Activated CD4-positive, CD25-positive, alpha-beta regulatory T cell (primary cell): ENCODE measurements at places on chromosomes 4 and X.

DNA sequence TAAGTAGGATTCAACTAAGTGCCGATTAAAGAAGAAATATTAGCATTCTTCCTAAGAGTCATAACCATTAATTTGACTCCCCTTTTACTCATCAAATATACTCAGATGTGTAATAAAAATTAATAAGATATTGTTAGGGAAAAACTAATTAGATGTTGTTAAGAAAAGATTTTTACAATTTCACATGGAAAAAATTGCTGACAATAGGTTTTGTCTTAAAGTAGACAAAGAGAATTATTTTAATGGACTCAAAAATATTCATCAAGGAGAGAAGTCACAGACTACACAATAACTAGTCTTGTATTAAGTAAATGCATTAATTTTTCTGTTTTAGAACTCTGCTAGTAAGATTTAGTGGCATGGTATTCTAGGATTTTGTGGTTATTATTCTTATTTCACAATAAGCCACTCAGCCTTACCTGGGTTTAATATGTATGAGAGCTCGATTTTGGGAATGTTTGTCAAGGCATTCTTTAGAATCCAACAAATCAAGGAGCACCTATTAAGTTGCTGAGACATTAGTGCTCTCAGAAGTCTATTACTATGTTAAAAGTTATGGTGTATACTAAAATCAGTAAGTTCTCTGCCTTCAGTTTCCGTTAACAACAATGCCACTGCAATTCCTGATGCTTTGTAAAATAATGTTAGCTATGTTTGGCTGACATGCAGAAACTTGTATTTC, 110.2 kb upstream of the UGT8 start:
- no peak for DNase-seq

- DNase-seq, result no peak
Observed at GRCh38 chr4:41644288-41644914, 104.1 kb downstream of the PHOX2B start.

DNA sequence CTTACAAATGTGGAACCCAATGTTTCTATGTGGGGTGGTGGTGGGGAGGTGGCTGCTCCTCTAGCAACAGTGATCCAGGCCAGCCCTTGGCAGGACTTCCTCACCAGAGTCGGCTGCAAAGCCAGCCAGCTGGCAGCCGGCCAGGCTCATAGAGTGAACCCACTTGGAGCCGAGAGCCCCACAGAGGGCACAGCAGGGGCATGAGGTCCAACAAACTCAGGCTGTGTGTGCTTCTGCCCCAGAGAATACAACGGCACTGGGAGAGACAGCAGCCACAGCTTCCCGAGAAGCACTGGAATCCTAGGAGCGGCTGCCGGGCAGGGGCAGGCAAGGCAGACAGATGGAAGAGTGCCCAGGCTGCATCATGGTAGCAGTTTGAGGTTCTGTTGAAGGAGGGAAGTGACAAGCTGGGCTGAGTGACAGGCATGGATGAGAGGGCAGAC, 23.5 kb upstream of the SOWAHD start:
- no peak for DNase-seq

DNA sequence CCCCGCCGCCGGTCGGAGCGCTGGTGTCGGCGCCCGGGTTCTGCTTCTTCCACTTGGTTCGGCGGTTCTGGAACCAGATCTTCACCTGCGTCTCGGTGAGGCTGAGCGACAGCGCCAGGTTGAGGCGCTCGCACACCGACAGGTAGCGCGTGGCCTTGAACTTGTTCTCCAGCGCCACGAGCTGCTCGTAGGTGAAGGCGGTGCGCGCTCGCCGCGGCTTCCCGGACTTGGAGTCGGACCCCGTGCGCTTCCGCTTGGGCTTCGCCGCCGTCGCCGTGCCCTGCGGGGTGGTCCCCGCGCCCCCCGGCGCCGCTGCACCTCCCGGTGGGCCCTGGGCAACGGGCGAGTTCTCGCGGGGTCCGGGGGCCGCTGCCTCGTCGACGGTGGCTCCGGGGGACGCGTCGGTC, 3.1 kb downstream of the NKX1-1 start:
- no peak for DNase-seq

DNA sequence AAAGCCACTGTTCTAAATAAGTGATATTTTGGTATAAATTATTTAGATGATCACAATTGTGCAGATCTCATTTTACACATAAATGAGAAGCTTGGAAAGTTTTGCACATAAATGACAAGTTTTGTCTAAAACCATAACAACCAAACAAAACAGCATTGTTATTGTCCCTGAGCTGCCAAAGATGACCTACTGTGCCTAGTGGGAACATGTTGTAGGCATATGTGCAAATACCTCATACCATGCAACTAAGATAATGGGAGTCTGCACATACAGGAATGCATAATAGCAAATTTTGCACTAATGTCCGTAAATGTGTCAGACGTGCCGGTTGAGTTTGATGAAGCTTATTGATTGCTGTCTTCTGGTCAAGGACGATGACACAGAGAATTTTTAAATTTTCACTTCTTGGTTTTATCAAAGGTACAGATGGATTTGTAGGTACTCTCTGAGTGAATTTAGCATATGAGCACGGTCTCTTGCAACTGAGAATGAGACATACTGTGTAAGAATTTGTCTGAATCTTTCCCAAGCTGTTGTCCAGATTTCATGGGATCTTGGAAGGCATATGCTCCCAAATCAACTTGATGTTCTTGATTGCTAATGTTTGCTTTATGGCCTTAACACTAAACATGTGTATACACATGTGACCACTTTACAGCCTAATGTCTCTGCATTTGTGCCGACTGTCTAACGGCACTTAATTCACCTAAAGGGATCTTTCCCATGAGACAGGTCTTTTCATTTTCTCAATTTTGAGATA, 1133.5 kb downstream of the FAT4 start:
- DNase-seq, result no peak

GRCh38 chr4:19910861-19911525, 340.7 kb upstream of the SLIT2 start:
- no peak for DNase-seq

GRCh38 chr4:183834252-183834651, 70.9 kb upstream of the STOX2 start:
- no peak for DNase-seq

- no peak for DNase-seq
Observed at GRCh38 chr4:110084154-110084553, 114.3 kb downstream of the ELOVL6 start.

DNA sequence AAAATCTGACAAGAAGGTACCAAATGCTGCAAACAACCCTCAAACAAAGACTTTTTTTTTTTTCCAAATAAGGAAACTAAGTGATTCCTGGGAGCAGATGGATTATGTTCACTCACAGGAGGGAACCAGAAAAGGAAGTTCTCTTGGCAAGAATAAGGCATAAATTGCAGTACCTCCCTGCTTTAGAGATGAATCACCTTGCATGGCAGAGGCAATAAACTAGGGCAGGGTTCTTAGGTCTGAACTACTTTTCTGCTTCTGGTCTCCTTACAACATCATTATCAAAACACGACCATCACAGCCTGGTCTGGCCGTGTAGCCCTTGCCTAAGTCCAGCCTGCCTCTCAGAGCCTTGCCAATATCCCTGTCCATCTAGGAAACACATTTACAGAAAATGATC, 6.3 kb downstream of the TMEM31 start:
- DNase-seq, result no peak

- DNase-seq, result no peak
Observed at GRCh38 chrX:35773958-35774564, 24.1 kb upstream of the MAGEB16 start.

GRCh38 chr4:122612540-122612939, 8.3 kb downstream of the IL21 start:
- no peak for DNase-seq

DNA sequence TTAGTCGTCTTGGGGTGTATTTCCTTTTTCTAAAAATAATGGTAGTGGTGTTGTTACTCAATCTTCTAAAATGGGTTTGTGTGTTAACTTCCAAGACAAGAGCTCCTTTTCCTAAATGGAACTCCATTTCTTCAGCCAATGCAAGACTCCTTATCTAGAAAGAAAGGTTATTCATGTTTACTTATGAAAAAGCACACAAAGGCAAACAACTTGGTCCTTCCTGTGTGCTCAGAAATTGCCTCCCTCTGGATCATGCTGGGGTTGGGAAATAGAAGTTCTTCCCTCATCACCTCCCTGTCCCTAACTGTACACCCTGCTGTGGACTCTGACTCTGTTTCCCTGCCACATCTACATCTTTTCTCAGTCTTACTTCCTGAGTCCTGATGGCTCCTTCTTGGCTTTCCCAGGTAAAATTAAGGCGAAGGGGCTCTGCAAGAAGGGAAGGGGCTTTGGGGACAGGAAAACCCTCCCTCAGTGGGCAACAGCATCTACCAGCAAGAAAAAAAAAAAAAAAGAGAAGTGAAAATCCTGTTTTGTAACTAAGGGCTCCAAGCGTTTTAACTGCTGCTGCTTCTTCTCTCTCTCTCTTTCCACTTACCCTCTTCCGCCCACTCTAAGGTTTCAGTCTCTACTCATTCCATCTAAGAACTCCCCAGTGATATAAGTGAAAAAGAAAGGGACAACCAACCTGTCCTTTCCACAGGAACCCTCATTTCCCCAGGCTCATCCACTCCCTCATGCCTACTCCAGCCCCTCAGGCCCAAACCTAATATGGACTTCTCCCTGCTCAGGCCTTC, 19.8 kb upstream of the TASL start:
- no peak for DNase-seq

DNA sequence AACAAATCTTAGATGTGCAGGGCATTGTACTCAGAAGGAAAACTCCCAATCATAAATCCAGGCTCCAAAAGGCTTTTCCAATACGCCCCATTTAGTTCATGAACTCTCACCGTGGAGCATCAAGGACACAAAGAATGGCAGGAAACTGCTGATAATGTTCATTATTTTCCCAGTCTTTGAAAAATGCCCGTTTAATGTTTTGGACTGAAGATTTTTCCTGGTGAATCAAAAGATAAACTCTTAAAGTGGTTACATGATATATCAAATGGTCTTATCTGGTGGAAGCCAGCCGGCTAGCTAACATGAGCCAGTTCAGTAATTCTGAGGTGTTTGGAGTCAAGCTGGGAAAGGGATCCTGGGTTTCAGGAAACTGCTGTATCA, 62.1 kb upstream of the AP1S2 start:
- DNase-seq, result no peak

GRCh38 chr4:14008494-14008893, 381.0 kb upstream of the BOD1L1 start:
- DNase-seq, result no peak

- DNase-seq, result no peak
Observed at GRCh38 chrX:155873188-155873587, 8.0 kb upstream of the VAMP7 start.

- DNase-seq, result peak; percentile 47
Observed at GRCh38 chr4:106315476-106315967, 487 bp downstream of the TBCK start.

DNA sequence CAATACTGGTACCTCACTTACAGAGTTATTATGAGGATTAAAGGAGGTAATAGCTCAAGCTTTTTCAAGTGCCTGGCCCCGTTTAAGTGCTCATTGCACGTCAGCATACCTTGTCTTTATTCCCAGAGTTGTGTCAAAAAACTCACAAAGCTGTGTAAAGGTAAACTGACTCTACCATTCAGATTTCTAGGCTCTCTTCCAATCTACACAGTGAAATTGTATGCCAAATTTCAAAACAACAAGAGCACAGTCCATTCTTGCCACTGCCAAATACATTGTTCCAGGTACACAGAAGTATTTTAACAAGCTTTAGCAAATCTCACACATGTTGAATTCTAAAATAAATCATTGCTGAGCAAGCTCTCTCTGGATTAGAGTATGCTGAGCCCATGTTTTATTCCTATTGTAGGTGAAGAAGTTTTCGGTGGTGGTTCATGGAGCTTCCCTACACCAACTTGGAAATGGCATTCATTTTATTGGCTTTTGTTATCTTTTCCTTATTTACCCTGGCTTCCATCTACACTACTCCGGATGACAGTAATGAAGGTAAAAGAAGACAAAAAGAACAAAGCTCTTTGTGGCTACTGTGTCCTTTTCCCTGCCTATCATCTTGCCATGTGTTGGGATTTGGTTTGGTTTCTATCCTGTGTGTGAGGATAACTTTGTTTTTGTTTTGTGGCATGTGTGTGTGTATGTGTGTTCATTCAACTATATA, 16.2 kb downstream of the SMIM31 start:
- DNase-seq, result no peak

GRCh38 chr4:133565379-133565778, 416.3 kb downstream of the PCDH10 start:
- DNase-seq, result no peak

DNA sequence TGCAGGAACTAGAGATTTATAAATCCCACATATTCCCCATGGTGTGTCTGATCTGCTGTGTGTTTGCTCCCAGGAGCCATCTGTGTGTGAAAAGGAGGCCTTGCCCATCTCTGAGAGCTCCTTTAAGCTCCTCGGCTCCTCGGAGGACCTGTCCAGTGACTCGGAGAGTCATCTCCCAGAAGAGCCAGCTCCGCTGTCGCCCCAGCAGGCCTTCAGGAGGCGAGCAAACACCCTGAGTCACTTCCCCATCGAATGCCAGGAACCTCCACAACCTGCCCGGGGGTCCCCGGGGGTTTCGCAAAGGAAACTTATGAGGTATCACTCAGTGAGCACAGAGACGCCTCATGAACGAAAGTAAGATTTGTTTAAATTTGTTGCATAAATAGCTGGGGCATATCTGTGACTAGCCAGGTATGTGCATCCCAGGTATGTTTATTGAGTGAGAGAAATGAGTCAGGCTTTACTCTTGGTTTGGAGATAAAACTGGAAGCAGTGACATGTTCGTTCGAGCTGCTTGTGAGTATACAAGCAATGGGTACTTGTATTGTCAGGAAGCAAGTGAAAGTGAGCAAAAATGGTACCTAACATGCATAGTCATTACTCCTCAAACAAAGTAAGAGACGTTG, 89.5 kb downstream of the PTTG2 start:
- no peak for DNase-seq

DNA sequence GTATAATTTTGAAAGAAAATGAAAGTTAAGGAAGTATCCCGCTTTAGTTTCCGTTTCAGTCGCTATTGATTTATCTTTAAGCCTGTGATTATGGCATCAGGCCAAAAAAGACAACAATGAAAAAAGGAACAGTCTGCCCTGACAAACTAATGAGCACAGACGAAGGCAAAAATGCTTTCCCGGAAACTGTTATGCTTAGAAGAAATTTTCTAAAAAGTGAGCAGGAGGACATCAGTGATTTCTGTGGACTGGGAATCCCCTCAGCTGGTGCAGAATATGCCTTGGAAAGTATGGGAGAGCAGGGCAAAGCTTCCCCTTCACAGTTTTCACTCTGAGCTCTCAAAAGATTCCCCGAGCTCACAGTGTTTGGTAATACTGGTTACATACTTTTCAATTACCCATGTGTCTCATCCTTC, 5.1 kb upstream of the CXCL10 start:
- DNase-seq, result no peak

GRCh38 chrX:153378607-153379006, 22.5 kb downstream of the PNMA6E start:
- no peak for DNase-seq

GRCh38 chrX:101485212-101485949, at the start of gene ARMCX4:
Gene ARMCX4 (plus strand): TSS chrX:101485456. CDS start chrX:101488590, 3,134 bp downstream.
- DNase-seq, result no peak

GRCh38 chr4:23921447-23921845, 31.6 kb upstream of the PPARGC1A start:
- no peak for DNase-seq
